SJSA1 (cell line): ENCODE measurements at places on chromosomes 7 and 10.
A peak's percentile ranks its signal among the peaks of the same experiment; 100 is the strongest.

GRCh38 chr10:32985341-32985764 is 27.3 kb upstream of the ITGB1 start:
- H3K36me3 ChIP-seq, result no peaks in the 10 kb centered on the region
- DNase-seq, result no peak
- peak overlapping the region; percentile 65 for H3K27ac ChIP-seq
- peaks cover 55% of the 10 kb centered on the region for H3K4me1 ChIP-seq
- no peak overlapping the region for H3K4me3 ChIP-seq

- H3K27ac ChIP-seq, result no peak overlapping the region
- H3K36me3 ChIP-seq, result no peaks in the 10 kb centered on the region
- DNase-seq, result no peak
- H3K4me1 ChIP-seq, result no peaks in the 10 kb centered on the region
- no peaks in the 10 kb centered on the region for H3K27me3 ChIP-seq
These were observed 1298.4 kb upstream of the CELF2 start for GRCh38 chr10:9719246-9719645.

DNA sequence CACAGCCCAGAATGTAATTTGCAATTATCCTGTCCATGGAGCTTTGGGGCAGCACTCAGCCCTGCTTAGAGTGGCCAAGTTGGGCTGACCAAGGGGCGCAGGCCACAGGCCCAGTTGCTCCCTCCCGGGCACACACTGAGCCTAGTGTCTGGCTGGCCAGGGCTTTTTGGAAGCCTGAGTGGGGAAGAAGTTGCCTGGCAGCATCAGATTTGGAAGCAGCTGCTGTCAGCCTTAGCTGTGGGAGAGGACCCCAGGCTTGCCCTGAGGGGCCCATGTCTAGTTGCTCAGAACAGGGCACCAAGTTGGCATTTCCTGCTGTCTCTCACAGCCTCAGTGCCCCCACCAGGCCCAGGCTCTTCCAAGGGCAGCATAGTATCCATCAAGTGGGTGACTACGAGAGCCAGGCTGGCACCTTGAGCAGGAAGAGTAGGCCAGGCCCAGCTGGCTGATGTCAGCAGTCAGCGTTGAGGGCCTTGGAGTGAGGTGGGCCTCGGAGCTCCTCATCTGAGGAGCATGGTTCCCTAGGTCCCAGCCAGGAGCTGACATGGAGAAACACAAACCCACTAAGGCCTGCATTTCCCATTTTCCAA is 14.4 kb downstream of the ANTXRL start:
- no peaks in the 10 kb centered on the region for H3K36me3 ChIP-seq
- H3K27me3 ChIP-seq, result no peaks in the 10 kb centered on the region
- H3K4me3 ChIP-seq, result no peak overlapping the region
- no peak overlapping the region for H3K27ac ChIP-seq
- peak; percentile 33 for DNase-seq
- peaks cover 4% of the 10 kb centered on the region for H3K4me1 ChIP-seq

DNA sequence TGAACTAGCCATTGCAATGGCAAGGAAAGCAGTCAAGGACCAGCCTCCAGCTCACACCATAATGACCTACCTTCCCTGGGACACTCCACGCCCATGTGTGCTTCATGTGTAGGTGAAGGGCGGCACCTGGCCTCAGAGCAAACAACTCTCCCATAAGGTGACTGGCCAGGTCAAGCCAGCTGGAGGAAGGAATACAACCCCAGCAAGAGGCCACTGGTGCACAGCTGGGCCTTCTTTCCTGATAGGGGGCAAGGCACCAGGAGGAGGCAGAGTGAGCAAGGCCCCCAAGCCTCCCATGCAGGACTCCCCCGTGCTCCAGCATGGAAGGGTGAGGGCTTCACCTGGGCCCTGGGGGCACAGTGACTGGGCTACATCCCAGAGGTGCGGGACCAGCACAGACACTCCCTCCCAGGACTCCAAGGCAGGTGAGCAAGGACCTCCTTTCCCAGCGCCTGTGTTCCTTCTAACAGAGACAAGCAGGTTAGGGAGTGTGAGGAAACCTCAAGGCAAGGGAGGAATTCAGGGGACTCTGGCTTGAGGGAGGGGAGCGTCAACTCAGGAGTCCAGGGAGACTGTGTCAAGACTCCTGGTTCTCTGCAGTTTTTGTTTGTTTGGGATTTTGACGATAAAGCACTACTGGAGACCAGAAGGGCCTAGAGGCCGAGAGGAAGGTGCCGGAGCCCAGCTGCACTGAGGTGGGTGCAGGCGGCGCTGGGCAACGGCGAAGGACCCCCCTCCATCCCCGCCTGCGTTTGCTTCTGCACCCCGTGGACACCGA is 1.7 kb downstream of the PTPRN2 start:
- DNase-seq, result no peak
- no peaks in the 10 kb centered on the region for H3K36me3 ChIP-seq
- H3K4me1 ChIP-seq, result no peaks in the 10 kb centered on the region; the same call in 1 of the 2 replicates
- no peak overlapping the region for H3K27ac ChIP-seq
- peaks cover 10% of the 10 kb centered on the region; the same call in 1 of the 2 replicates for H3K27me3 ChIP-seq

GRCh38 chr7:24229481-24230226 is 54.3 kb upstream of the NPY start:
- H3K27ac ChIP-seq, result no peak overlapping the region
- H3K36me3 ChIP-seq, result no peaks in the 10 kb centered on the region
- H3K4me1 ChIP-seq, result no peaks in the 10 kb centered on the region

DNA sequence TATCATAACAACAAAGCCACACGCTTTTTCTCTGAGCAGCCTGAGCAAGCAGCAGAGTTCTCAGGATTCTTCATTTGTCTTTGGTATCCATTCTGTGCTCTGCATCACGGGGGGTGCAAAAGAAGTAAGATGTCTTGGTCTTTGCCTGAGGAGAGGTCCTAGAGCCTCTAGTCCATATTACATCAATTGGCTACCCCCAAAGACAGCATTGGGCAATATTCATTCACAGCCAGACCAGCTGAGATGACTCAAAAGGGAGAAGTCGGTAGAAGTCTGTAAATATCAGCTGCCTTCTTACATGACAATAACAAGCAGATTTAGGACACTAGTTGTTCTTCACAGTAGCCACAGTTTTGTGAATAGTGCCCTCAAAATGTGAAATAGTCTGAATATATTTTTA is 66.6 kb downstream of the FZD1 start:
- no peaks in the 10 kb centered on the region for H3K27me3 ChIP-seq
- no peak overlapping the region for H3K27ac ChIP-seq
- no peaks in the 10 kb centered on the region for H3K36me3 ChIP-seq
- H3K4me3 ChIP-seq, result no peak overlapping the region

DNA sequence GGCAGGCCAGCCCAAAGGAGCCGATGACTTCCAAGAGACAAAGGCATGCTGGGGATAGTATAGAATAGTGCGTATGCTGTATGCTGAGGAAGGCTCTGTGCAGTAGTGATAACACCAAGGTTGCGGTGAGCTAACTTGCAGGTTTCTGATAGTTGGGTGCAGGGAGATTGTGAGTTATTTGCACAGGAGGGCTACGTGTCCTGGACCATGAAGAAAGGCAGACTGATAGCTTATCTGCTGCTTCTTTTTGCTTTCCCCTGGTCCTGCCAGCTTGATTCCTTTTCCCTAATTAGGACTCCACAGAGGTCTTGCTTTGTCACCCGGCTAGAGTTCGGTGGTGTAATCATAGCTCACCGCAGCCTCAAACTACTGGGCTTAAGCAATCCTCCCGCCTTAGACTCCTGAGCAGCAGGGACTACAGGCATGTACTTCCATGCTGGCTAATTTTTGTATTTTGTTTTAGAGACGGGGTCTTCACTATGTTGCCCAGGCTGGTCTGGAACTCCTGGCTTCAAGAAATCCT is 43.9 kb upstream of the ARHGAP12 start:
- H3K36me3 ChIP-seq, result no peaks in the 10 kb centered on the region
- peaks cover 14% of the 10 kb centered on the region for H3K4me1 ChIP-seq
- no peak overlapping the region for H3K27ac ChIP-seq

GRCh38 chr7:80997841-80998240 is 79.0 kb upstream of the SEMA3C start:
- no peaks in the 10 kb centered on the region for H3K36me3 ChIP-seq
- no peak overlapping the region for H3K4me3 ChIP-seq
- H3K27ac ChIP-seq, result no peak overlapping the region
- H3K4me1 ChIP-seq, result 0 out of 2 replicates have a peak, but pooled peaks cover 4% of the 10 kb centered on the region

DNA sequence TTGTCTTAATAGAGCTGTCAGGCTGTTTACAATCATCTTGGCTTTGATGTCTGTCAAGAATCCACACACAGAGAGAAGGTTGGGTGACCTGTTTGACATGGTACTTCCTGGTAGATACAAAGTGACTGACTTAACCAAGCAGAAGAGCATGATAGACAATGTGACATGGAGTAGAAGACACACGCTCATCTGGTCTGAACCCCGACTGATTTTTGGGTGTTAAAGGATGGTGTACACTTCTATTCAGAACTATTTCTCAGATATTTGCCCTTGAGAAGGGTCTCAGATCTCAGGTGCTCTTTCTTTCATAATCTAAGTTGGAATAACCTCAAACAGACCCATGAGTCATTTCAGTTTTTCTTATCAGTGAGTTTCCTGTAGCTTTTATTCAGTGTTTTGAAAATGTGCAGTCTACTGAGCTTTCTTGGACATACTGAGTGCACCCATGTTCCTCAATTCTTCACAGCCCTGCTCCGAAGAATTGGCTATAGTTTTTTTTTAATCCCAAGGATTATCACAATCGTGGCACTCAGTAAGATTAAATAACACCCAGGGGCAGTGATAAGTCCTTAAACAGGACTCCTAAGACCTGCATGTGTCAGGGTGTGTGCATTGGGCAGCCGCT is 46.4 kb upstream of the NXPH1 start:
- no peaks in the 10 kb centered on the region for H3K36me3 ChIP-seq
- H3K27ac ChIP-seq, result no peak overlapping the region
- H3K4me1 ChIP-seq, result no peaks in the 10 kb centered on the region
- no peak for DNase-seq
- no peak overlapping the region for H3K4me3 ChIP-seq

GRCh38 chr7:138460176-138460648 is at the start of gene TRIM24:
Gene TRIM24, plus strand, starts transcription at chr7:138460259. Its CDS starts 290 bp downstream, at chr7:138460549.
- peak within 1 kb of the TSS; percentile 80 for H3K4me3 ChIP-seq
- H3K27ac ChIP-seq, result peak within 1 kb of the TSS; percentile 68
- DNase-seq, result no peak
- peaks cover 11% of the 10 kb centered on the region for H3K36me3 ChIP-seq
- no peaks in the 10 kb centered on the region for H3K27me3 ChIP-seq
- H3K4me1 ChIP-seq, result peaks cover 4% of the 10 kb centered on the region

GRCh38 chr10:32988604-32989003 is 30.6 kb upstream of the ITGB1 start:
- H3K27ac ChIP-seq, result no peak overlapping the region
- H3K4me1 ChIP-seq, result peaks cover 31% of the 10 kb centered on the region
- no peaks in the 10 kb centered on the region for H3K36me3 ChIP-seq
- no peak overlapping the region for H3K4me3 ChIP-seq

- H3K36me3 ChIP-seq, result no peaks in the 10 kb centered on the region
- H3K4me1 ChIP-seq, result no peaks in the 10 kb centered on the region
- H3K27ac ChIP-seq, result no peak overlapping the region
- H3K4me3 ChIP-seq, result no peak overlapping the region
- DNase-seq, result no peak
These were observed 131.6 kb upstream of the NPY start for GRCh38 chr7:24152356-24152755.

DNA sequence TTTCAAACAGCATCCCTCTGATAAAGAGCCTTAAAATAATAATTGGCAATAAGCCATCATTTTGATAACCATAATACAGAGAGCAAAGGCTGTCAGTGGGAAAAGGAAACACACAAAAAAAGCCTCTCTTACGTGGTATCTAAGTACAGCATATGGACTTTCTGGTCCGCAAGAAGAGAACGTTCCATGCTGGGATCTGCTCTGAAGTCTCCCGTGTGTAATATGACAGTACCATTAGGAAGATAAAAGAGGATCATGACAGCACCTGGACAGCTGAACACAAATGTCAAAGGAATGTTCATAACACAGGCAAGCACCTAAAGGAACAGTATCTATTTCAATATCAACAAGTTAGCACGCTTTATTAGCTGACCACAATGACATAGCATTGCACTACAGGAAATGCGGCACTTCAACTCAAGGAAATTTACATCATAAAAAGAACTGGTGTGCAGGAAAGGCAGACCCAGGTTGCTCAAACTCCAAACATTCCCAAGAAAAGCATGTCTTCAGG is 9.9 kb downstream of the DCLRE1A start:
- no peaks in the 10 kb centered on the region for H3K27me3 ChIP-seq
- H3K36me3 ChIP-seq, result peaks cover 36% of the 10 kb centered on the region
- H3K4me1 ChIP-seq, result no peaks in the 10 kb centered on the region

GRCh38 chr7:36526863-36527548 is 137.3 kb downstream of the ANLN start:
- H3K27ac ChIP-seq, result peak overlapping the region; percentile 78
- H3K27me3 ChIP-seq, result no peaks in the 10 kb centered on the region
- no peaks in the 10 kb centered on the region for H3K36me3 ChIP-seq
- peaks cover 31% of the 10 kb centered on the region for H3K4me1 ChIP-seq

DNA sequence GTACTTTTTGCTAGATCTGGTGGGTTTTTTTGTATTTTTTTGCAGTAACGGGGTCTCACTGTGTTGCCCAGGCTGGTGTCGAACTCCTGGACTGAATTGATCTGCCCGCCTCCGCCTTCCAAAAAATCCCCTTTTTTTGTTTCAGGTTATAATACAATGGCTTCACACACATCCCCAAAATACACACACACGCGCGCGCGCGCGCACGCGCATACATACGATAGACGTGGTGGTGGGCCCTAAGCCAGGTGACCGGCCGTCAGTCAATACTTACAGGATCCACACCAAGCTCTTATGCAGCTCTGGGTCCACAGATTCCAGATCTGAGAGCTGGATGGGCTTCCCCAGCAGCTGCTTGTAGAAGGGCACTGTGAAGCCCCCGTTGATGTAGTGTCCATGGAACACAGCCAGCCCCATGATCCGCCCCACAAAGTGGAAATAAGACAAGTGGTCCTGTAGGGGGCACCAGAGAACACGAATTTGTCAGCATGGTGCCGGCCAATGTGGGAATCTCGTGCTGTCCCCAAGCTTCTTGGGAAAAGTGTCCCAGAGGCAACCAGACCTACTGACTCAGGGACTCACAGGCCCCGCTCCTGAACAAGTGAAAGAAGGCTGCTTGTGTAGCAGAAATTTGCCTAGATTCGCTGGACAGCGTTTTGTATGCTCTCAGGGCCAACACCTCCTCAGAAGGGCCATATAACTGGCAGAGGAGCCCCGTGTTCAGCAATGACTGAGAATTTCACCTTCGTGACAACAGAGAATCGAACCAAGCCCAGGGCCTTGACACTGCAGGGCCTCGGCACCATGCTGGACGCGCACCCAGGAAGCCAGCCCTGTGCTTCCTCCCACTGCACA is 103.6 kb downstream of the SMURF1 start:
- no peaks in the 10 kb centered on the region for H3K27me3 ChIP-seq
- H3K36me3 ChIP-seq, result peaks cover 97% of the 10 kb centered on the region
- peaks cover 23% of the 10 kb centered on the region for H3K4me1 ChIP-seq
- peak; percentile 68 for DNase-seq

- H3K27ac ChIP-seq, result no peak overlapping the region
- peaks cover 26% of the 10 kb centered on the region for H3K36me3 ChIP-seq
- peak; percentile 81 for DNase-seq
- H3K4me3 ChIP-seq, result no peak overlapping the region
- no peaks in the 10 kb centered on the region for H3K27me3 ChIP-seq
These were observed 15.1 kb downstream of the PSAP start for GRCh38 chr10:71835671-71836595.

GRCh38 chr10:5040781-5041470 is 37.3 kb upstream of the AKR1C2 start:
- no peak overlapping the region for H3K4me3 ChIP-seq
- H3K36me3 ChIP-seq, result no peaks in the 10 kb centered on the region
- DNase-seq, result no peak
- H3K27ac ChIP-seq, result no peak overlapping the region

GRCh38 chr10:20835335-20835734 is 61.8 kb downstream of the NEBL start:
- no peaks in the 10 kb centered on the region for H3K27me3 ChIP-seq
- no peak for DNase-seq
- no peak overlapping the region for H3K27ac ChIP-seq
- H3K36me3 ChIP-seq, result no peaks in the 10 kb centered on the region
- no peaks in the 10 kb centered on the region for H3K4me1 ChIP-seq
- no peak overlapping the region for H3K4me3 ChIP-seq

- H3K27ac ChIP-seq, result no peak overlapping the region
- no peaks in the 10 kb centered on the region for H3K4me1 ChIP-seq
- H3K27me3 ChIP-seq, result no peaks in the 10 kb centered on the region
- H3K36me3 ChIP-seq, result no peaks in the 10 kb centered on the region
These were observed 176.9 kb downstream of the DNAJB6 start for GRCh38 chr7:157513682-157514081.
